DND-41 (cell line): ENCODE measurements at places on chromosomes 12 and 14.

DNA sequence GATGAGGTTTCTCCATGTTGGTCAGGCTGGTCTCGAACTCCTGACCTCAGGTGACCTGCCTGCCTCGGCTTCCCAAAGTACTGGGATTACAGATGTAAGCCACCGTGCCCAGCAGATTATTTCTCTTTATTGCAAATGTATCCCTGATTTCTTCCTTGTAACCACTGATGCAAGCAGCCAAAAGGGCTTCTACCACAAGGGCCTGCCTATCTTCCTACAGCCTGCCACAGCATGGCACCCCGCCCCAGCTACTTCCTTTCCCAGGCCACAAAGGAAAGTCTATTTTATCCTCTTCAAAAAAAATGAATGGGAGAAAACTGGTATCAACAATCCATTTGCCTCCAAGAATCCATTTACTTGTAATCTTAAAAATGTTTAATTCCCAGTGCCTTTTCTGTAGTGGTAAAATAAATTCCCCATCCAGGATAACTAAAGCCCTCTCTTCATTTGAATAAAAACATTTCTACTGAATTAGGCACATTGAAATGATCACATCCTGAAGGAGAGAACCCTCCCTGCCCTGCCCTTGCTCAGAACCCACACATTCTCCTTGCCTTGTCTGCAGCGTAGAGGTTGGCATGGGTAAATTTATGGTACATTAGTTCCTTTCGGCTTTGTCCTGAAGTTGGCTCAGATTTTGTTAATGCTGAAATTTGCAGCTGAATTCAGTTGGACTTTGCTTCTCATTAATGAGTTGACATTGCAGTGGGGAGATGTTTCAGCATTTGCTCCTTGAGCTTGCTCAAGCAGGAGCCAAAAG, 19.2 kb downstream of the GPHB5 start:
- no peak overlapping the region for H3K27ac ChIP-seq
- no peaks in the 10 kb centered on the region for H3K36me3 ChIP-seq
- no peak overlapping the region for H3K4me3 ChIP-seq
- H3K4me1 ChIP-seq: no peaks in the 10 kb centered on the region
- no peak for DNase-seq

- H3K4me1 ChIP-seq: no peaks in the 10 kb centered on the region
- H3K36me3 ChIP-seq: no peaks in the 10 kb centered on the region
- no peaks in the 10 kb centered on the region for H3K27me3 ChIP-seq
- H3K27ac ChIP-seq: no peak overlapping the region
- H3K4me3 ChIP-seq: no peak overlapping the region
These were observed 316.2 kb upstream of the NAV3 start for GRCh38 chr12:77514511-77514910.

- no peak overlapping the region for H3K4me3 ChIP-seq
- no peak for DNase-seq
- no peaks in the 10 kb centered on the region for H3K36me3 ChIP-seq
- peaks cover 2% of the 10 kb centered on the region for H3K27me3 ChIP-seq
- H3K4me1 ChIP-seq: no peaks in the 10 kb centered on the region
These were observed 42.8 kb downstream of the FOXN4 start for GRCh38 chr12:109266106-109266879.

GRCh38 chr12:115873451-115874082, 403.9 kb downstream of the MED13L start:
- no peak overlapping the region for H3K27ac ChIP-seq
- H3K27me3 ChIP-seq: peaks cover 11% of the 10 kb centered on the region
- H3K4me3 ChIP-seq: no peak overlapping the region
- H3K4me1 ChIP-seq: no peaks in the 10 kb centered on the region
- H3K36me3 ChIP-seq: no peaks in the 10 kb centered on the region

- no peaks in the 10 kb centered on the region for H3K27me3 ChIP-seq
- no peak overlapping the region for H3K27ac ChIP-seq
- no peak overlapping the region for H3K4me3 ChIP-seq
- no peak for DNase-seq
- H3K4me1 ChIP-seq: no peaks in the 10 kb centered on the region
These were observed 73.3 kb downstream of the PTHLH start for GRCh38 chr12:27899151-27899661.

DNA sequence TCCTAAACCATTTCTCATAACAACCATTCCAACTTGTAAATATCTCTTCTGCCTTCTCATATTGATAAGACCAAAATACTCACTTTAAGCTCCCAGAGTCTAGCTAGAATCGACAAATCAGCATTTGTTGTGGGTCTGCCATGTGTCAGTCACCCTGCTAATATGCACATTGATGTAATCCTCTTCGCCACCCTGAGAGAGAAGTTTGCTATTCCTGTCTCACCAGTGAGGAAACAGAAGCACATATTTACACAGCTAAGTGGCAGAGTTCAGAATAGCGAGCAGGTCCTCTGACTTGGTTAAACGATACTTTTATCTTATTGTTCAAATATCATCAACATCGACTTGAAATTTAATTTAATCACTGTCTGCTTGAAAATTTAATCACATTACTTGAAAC, 142.1 kb downstream of the ANO4 start:
- H3K4me3 ChIP-seq: no peak overlapping the region
- H3K27ac ChIP-seq: no peak overlapping the region

DNA sequence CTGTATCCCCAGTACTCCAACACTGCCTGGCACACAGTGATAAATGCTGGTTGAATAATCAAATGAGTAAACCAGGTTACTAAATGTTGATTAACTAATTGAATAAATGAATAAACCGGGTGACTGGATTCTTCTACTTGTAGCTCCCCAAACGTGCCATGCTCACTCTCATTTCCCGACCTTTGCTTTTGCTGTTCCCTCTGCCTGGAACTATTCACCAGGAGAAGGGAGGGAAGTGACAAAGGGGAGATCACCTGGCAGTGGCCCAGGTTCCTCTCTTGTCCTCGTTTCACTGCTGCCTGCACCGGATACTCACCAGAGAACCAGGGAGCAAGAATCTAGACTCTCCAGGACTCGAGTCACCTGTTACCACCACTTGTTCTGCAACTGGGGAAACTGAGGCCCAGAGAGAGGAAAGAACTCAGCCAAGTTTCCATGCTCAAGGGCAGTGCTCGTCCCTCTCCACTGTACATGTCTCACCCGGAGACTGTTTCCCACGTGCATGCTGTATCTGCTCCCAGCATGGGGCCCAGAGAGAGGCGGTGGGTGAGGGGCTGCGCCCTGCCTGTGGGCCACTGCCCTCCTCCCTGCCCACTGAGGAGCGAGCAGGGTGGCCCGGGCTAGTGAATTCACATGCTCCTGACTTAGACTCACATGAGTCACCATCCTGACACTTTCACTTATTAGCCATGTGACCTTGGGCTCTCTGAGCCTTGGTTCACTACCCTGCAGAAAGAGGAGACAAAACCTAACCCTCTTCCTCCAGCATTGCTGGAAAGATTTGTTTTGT, 17.7 kb upstream of the POP5 start:
- no peak overlapping the region for H3K27ac ChIP-seq
- H3K4me1 ChIP-seq: no peaks in the 10 kb centered on the region
- no peak for DNase-seq
- H3K27me3 ChIP-seq: peaks cover 9% of the 10 kb centered on the region
- H3K36me3 ChIP-seq: no peaks in the 10 kb centered on the region
- no peak overlapping the region for H3K4me3 ChIP-seq
